Testis (tissue), 5 donors: ENCODE measurements at places on chromosomes 4 and X. TPM values are rescaled to one million over a fixed set of nuclear protein-coding genes. Genes with fewer than 3 reads are reported as not detected.

GRCh38 chr4:87041141-87041540 lies 106.3 kb downstream of the AFF1 start:
- no peak for DNase-seq

DNA sequence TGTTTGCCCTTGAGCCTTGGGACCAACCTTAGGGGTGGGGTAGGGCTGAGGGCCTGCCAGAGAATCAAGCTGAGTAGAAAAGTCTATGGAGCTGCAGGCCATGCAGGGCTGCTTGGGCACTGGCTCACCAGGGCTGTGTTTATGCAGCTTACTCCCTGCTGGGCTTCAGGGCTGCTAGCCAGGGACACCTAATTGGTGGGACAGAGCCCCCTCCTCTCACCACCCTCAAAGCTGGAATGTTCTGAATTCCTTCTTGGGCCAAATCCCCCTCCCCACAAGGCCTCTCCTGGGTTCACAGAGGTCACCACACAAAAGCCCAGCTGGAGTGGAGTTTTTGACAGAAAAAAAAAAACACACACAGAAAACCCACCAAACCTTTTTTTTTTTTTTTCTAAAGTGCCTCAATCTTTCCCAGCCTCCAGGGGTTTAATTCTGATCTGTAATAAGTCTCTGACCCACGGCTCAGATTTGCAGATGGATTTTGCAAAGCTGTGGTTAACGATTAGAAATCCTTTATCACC lies at the start of gene CLDN2:
CLDN2 (plus strand) TSS at position 471 of the 521 bp plus-strand sequence. CDS start 7,827 bp downstream, outside the sequence.
- DNase-seq, result no peak

- no peak for DNase-seq
Observed at GRCh38 chr4:145934434-145935047, 4.1 kb downstream of the ZNF827 start.

GRCh38 chr4:52635130-52635529 lies 24.0 kb downstream of the USP46 start:
- DNase-seq, result no peak

DNA sequence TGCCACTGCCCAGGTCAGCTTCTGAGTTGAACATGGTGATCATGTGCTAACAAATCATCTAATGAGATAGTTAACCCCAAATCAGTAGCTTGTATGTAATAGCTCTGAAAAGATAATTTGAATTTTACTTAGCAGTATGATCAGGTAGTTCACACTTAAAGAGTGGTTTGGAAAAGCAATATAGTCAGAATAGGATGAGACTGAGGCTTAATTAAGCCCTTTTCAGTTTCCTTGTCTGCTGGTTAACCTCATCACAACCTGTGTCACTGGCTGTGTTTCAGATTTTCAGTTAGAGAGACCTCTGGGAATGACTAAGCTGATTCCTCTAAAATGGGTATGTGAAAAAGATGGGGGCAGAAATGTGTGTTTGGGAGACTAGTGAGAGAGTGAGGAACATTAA lies 38.1 kb downstream of the GPR174 start:
- DNase-seq, result no peak

GPRASP1 gene
- total RNA-seq, result 16.1 TPM

ZNF630 gene
- total RNA-seq, result 5.6 TPM

SHROOM2 gene
- 46.0 TPM for total RNA-seq

TMEM154 gene
- 0.63 TPM for total RNA-seq
